ENCODE measurements at places on chromosomes 5 and 9. TPM values are rescaled to one million over a fixed set of nuclear protein-coding genes. Genes with fewer than 3 reads are reported as not detected.
A peak's percentile ranks its signal among the peaks of the same experiment; 100 is the strongest.

KIF20A gene
- 0.13 TPM for total RNA-seq

ZBTB5 gene
- total RNA-seq: 5.4 TPM

MEIKIN gene
- total RNA-seq: not detected

HMGXB3 gene
- 22.1 TPM for total RNA-seq

GRCh38 chr5:3862906-3863305 is 267.3 kb downstream of the IRX1 start:
- no peak for DNase-seq

GRCh38 chr5:96582343-96582742 is 79.8 kb upstream of the CAST start:
- no peak for DNase-seq

DNA sequence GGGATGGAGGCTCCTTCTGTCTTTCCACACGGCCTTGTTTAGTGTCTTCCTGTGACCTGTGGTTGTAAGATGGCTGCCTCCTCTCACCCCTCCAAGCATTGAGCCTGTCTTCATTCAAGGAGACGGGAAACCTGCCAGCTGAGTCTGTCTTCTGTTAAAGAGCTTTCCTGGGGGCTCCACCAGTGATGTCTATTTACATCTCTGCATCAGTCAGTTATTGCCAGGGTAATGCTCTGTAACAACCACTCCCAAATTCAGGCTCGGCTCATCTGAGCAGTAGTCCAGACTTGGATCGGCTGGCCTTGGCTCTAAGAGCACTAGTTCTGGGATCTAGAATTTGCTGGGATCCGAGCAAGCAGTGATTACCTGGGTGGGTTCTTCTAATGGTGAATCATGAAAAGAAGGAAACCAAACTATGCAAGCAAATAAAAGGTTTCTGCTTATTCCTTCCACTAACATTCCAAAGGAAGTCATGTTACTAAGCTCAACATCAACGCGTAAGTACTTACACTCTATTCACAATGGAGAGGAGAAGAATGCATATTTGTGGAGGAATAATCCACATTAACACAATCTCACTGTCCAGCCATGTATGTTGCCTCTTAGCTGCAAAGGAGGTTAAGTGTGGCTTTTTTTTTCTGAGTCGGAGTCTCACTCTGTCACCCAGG is 61.7 kb downstream of the GALNT12 start:
- DNase-seq: no peak

- DNase-seq: no peak
Observed at GRCh38 chr5:74579215-74579614, 61.3 kb downstream of the ENC1 start.

GRCh38 chr9:99633265-99633664 is 188.4 kb upstream of the NR4A3 start:
- no peak for DNase-seq

GRCh38 chr9:95497772-95498171 is 19.0 kb downstream of the PTCH1 start:
- no peak for DNase-seq

DNA sequence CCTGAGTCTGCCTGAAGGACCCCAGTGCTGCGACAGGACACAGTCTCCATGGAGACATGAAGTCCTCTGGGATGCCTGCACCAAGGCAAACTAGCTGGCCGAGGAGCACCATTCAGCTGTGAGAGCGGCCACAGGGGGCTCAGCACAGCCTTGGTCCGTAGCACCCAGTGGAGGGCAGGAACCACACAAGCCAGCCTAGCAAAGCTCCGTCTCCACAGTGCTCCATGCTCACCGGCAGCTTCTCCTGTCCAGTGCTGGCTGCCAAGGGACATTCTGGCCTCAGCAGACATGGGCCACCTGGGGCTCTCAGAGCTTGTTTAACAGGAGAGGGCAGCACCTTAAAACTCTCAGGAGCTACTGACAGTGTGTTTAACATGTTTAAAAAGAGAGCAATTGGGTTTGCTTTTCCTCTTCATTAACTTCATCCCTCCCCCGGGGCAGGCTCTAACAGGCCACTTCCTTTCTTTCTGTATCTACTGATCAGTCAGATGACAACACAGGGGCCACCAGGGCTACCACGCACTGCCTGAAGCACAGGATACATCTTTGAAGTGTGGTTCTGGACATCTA is 57.0 kb downstream of the SECISBP2 start:
- DNase-seq: no peak

- DNase-seq: peak; percentile 76
Observed at GRCh38 chr5:66828548-66829357, 232.6 kb downstream of the MAST4 start.

DNA sequence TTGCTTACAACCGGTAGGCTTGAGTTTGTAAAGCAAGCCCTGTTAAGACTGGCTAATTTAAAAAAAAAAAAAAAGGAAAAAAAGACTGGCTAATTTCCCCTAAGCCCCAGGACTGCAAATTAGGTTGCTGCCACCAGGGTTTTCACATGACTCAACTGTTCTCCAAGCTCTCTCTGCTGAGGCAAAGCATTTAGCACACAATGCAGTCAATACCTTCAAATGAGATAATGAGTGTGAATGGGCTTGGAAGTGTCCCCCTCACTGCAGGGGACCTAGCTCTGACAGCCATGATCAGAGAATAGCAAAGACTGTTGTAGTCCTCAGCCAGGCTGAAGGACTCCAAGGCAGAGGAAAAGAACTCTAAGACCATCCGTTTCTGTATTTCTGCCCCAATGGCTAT is 42.8 kb upstream of the ZSWIM6 start:
- DNase-seq: no peak

DNA sequence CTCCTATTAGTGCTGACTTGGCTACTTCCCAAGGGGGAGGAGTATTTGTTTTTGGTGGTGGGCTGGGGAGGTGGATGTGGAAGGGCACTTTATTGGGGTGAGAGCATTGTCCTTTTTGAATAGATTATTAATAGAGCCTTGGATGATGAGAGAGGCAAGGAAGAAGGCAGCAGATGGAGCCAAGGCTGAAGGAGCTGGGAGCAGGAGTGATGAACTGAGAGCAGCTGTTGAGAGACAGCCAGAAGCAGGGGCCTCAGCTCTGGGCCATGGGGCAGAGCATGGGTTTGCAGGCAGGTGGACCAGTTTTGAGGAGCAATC is 29.6 kb downstream of the RGS3 start:
- no peak for DNase-seq

DNA sequence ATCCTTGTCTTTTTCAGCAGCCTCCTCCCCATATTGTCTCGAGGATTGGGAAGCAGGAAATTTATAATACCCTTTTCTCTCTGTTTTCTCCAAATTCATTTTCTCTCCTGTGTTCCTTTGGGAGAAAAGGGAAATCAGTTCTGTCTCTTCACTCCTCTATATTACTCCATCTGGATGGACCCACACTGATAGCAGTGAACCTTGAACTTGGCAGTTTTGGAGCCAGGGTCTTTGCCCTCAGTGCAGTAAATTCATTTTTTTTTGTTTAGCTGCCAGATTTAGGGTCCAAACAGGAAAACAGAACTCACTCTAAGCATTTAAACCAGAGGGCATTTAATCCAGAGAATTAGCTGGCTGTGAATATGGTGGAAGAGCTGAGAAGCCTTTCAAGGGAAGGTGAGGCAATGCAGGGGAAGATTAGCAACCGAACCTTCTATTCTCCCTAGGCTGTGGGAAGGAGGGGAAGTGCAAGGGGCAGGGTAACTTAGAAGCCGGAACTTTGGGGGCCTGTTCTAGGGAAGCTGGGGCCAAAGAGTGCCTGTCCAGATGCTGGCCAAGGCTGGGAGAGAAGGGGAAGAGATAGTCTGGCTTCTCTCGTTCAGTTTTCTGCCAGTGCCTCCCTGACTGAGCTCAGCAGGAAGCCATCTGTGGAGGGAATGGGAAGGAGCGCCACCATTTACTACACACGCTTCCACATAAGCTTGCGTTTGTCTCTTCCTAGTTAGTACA is 16.3 kb upstream of the NPR2 start:
- no peak for DNase-seq

DNA sequence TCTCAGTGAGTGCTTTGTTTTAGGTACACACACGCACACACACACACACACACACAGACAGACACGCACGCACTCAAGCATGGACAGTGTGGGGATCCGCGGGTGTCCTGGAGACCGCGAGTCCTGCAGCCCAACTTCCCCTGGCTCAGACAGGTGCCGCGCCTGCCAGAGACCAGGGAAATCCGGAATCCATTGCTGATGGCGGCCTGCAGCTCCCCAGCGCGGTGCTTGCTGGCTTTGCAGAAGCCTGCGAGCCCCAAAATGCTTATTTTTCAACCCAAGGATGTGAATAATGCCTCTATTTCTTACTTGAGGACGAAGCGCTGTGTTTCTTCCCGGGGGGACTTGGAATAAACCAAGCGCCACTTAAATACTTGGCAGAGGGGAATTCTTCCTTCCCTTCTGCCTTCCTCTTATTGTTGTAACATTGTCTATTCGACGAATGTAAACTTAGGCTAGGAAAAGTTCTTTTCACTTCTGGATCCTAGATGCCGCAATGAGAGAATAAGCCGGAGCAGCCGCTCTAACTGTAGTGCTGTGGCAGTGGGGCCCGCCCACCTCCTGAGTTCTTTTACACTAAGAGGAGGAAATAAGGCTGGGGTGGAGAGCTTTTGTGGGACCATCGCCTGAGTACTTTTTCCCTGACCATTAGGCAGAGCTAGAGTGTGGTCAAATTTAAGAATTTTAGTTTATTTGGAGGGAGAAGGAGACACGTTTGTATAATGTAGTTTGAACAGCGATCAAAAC is 802 bp downstream of the ITGA2 start:
- DNase-seq: peak; percentile 58

DNA sequence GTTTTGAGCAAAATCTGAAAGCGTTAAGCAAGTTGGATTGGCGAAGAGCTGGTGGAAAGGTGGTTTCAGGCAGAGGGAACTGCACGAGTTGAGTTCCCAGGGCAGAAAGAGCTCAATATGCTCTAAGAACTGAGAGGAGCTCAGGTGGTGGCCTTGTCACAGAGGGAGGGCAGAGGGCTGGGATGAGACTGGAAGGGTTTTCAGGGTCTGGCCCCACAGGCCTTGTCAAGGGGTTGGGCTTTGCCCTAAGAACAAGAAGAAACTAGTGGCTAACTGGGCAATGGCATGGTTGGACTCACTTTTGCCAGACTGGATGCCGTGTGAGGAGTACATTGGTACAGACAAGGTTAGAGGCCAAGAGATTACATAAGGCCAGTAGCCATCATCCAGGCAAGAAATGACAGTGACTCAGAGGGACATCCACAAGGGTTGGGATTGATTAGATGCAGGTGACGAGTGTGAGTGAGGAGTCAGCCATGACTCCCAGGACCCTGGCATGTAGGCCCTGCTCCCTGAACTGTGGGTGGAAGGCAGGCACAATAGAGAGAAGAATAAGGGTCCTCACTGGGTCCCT is 75.1 kb upstream of the SMIM23 start:
- DNase-seq: no peak

- DNase-seq: no peak
Observed at GRCh38 chr5:122354293-122354692, 42.3 kb downstream of the SNCAIP start.

Data from left cardiac atrium (tissue), 4 donors.